ENCODE measurements at places on chromosomes 13 and 19.
A peak's percentile ranks its signal among the peaks of the same experiment; 100 is the strongest.

DNA sequence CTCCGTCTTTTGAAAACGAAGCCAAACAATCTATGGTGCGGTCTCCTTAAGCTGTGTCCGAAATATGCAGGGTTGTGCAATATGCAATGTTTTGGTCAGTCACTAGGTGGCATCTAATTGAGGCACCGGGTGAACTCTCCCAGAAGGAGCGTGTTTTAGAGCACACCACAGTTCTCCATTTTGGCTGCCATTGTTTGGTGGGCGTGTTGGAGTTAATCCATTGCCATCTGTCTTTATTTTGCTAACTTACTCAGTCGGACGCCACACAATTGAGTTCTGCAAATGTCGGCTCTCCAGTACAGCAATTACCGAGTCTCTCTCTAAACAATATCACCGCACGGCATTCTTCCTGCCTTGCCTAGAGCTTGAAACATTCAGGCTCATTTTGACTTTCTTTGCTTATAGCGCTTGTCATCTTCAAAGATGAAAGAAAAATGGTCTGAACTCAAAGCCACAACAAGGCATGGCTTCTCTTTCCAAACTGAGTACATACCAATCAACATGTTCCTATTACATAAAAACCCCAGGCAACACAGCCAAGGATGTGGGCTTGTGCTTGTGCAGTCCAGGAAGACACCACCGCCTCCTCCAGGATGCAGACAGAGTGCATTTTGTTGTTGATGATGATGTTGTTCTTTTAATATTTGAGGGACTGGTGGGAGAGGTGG, 182.0 kb upstream of the SERP2 start:
- DNase-seq, result peak; percentile 92

GRCh38 chr13:51125495-51126226, 14.6 kb upstream of the C13orf42 start:
- DNase-seq, result peak; percentile 78

GRCh38 chr19:18419195-18419698, at the start of gene SSBP4:
Gene SSBP4, plus strand, starts transcription at chr19:18419398. Its CDS starts 251 bp downstream, at chr19:18419649.
- DNase-seq, result no peak

DNA sequence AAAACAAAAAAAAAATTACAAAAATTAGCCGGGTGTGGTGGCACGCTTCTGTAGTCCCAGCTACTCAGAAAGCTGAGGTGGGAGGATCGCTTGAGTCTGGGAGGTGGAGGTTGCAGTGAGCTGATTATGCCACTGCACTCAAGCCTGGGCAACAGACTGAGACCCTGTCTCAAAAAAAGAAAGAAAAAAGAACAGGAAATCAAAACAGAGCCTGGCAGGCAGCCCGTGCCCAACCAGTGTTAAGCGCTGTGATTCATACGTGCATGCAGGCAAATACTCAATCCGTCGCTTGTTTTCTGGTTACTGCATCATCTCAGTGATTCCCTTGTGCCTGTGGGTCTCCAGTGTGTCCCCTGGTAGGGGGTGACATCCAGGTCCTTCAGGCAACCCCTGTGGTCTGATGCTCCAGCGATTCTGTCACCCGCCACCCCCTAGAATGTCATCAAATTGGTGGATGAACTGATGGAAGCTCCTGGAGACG, 18.1 kb downstream of the DDX39A start:
- no peak for DNase-seq

GRCh38 chr13:27336014-27336673, 65.5 kb downstream of the RASL11A start:
- DNase-seq, result no peak

DNA sequence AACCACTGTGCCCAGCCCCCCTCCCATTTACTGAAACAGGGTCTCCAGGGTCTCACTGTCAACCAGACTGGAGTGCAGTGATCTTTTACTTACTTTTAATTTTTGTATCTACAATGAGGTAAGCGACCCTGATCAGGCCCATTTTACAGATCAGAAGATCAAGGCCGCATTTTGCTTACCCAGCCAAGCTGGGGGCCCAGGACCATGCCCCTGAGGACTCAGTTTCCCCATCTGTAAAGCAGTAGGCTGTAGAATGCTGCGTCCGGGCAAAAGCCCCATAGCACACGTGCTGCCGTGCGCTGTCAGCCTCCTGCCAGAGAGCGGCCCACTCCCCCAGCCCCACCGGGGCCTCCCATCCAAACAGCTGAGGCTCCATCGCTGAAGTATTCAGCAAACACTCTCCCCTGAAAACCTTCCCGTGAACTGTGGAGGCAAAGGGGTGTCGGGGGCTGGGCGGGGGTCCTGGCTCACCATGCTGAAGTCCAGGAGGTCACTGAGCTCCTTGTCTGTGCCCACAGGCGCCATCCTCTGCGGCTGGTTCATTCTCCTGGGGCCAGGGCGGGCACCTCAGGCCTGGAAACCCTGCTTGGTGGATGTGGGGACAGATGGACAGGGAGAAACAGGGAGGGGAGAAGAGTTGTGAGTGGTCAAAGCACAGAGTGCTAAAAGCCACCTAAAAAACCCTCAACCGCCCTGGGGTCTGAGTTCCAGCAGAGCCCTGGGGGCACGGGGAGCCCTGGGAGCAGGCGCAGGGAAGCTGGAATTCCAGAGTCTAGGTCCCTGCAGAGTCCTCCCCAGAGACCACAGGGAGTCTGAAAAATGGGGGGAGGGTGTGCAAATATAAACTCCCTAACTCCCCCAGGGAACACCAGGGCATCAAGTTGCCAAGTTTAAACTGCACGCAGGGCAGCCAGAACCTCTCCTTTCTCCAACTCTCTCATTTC, 2.4 kb downstream of the TCF3 start:
- DNase-seq, result no peak

GRCh38 chr19:15555759-15556633, 47.7 kb downstream of the CYP4F22 start:
- peak; percentile 53 for DNase-seq

GRCh38 chr13:51663973-51664957, 80.0 kb downstream of the WDFY2 start:
- DNase-seq, result no peak

GRCh38 chr19:30062065-30062906, 120.2 kb downstream of the URI1 start:
- no peak for DNase-seq

DNA sequence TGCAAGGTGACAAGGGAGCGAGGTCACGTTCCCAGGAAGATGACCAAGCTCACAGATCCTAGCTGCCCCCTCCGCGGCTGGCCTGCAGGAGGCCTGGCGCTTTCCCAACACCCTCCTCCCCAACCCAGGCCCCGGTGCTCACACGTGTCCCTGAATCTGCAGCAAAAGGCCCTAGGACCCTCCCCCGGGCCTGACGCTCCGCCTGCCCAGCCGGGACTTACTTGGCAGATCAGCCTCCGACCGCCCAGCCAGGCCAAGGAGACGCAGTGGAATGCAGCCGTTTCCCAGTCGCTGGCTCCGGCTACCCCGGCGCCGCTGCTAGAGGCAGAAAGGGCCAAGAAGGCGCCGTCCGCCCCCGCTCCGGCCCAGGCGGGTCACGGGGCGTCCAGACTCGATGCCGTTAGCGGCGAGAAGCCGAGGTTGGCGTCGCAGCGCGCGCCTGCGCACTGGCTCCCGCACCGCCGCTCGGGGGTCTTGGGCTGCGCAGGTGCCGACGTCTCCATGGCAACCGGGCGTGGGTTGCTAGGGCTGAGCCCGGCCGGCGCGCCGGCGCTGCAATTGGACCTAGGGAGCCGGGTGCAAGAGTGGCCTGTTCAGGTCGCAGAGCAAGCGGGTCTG, at the start of gene PNMA8A:
Gene PNMA8A, minus strand, starts transcription at position 448 of the 618 bp plus-strand sequence. CDS start 528 bp downstream, outside the sequence.
- DNase-seq, result peak; percentile 94

DNA sequence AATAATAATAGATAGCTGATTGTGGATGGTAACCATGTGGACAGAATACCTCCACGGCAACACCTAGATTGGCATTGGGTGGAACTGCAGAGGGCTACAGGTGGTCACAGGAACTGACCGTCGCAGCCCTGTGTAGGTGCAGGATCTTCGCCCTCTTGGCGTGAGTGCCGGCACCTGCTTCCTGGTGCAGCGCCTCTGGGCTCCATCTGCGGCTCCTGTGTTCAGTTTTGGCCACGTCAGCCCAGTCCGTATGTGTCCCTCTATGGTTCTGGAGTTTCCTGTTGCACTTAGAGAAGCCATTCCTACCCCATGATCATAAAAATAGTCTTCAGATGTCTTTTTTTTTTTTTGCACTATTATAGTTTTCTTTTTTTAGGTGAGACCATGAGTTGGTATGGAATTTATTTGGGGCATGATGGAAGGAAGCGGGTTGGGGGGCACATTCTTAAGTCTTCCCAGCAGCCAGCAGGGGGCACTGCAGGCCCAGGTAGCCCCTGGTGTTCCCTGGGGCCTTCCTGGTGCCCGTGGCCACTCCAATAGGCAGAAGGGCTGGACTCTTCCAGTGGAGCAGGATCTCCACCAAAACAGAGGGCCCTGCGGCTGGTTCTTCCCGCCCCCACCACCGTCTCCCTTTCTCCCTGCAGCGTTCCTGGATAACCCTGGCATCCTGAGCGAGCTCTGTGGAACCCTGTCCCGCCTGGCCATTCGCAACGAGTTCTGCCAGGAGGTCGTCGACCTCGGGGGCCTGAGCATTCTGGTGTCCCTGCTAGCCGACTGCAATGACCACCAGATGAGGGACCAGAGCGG, 10.1 kb upstream of the SLC25A42 start:
- no peak for DNase-seq

GRCh38 chr19:4991538-4991937, 22.6 kb downstream of the KDM4B start:
- DNase-seq, result no peak

DNA sequence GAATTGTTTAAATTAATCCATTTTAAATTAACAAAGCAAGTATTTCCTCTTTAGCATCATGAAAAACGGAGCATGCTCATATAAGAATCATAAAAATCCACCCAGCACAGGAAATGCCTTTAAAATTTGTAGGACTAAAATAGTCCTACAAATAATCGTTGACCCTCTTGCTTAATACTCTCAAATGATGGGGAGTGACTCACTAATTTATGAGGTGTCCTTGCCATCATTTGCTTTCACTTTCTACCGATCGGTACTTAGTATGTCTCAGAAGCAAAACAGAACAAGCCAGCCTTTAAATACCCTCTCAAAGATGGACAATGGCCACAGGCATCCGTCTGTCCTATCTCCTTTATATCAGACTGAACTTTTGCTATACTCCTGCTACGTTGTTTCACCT, 97.2 kb downstream of the SUCLA2 start:
- no peak for DNase-seq

- no peak for DNase-seq
These were observed 1288.9 kb upstream of the SLC10A2 start for GRCh38 chr13:104355041-104355670.

- DNase-seq, result no peak
These were observed 137.9 kb downstream of the RGCC start for GRCh38 chr13:41595298-41595697.

GRCh38 chr19:16890461-16891184, 1.8 kb downstream of the F2RL3 start:
- DNase-seq, result no peak

DNA sequence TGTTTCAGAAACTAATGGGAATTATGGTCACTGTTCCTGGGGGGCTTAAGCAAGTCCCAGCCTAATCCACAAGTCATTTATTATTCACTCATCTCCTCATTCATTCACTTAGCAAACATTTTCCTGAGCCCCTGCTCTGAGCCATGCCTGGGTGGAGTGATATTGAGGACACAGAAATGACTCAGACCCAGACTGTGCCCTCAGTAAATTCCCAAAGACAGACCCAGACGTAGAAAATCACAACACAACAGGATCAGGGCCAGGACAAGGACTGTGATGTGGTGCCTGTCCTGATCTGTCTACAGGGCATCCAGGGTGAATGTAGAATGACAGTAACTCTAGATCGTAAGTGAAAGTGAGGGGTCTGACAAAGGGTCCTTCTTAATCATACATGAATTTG, 7.0 kb upstream of the SPACA6 start:
- DNase-seq, result no peak

GRCh38 chr13:48235341-48236135, 2.5 kb downstream of the ITM2B start:
- no peak for DNase-seq

DNA sequence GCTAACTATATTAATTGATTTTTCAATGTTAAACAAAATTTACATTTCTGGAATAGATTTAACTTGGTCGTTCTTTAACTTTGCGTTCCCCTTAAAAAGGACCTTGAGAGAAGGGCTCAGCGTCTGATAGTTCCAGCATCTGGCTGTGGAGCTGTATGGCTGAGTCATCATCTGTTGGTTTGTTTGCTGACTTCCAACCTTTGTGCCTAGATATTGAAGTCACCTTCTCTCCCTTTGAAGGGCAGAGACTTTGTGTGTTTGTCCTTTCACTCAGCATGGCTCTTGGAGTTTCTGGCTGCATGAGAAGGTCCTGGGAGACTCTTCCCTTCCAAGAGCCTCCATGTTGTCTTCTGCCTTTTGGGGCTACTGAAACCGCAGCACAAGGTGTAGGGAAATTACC, 16.6 kb upstream of the IRS2 start:
- DNase-seq, result no peak

DNA sequence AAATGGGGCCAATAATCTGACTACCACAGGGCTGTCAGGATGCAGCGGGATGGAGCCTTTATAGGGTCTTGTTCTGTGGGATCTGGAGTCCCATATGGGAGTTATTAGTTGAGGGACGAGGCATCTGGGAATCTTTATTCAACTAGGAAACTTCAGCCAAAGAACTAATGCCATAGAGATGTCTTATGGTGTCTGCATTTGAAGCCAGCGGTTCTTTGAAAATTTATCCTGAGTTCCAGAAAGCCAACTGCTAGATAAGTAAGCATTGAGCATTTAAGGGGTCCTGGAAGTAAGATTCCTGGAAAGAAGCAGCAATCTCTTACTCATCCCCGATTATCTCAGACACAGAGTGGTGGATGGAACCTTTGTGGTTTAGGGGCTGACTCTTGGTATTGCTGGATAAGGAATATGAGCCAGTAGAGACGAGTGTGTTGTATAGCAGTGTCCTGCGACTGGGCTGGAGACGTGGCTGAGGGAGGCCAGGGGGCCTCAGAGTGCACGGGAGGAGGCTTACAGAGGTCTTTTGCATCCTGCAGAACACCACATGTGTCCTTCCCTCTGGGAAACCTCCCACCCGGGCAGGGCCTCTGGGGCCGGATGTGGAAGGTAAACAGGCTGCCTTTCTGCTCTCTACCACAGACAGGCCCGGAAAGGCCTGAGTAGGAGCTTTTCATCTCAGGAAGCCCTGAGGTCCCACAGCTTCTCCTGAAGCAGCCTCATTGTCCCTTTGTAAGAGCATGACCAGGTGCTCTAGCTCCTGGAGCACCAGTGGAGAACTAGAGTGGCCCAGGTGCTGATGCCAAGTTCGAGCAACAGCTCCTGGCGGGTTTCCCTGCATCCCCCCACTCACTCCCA, 28.8 kb downstream of the ACTN4 start:
- no peak for DNase-seq

- no peak for DNase-seq
These were observed 77.5 kb downstream of the FNDC3A start for GRCh38 chr13:49053215-49053614.

GRCh38 chr19:14530005-14530348, 583 bp downstream of the TECR start:
- no peak for DNase-seq

DNA sequence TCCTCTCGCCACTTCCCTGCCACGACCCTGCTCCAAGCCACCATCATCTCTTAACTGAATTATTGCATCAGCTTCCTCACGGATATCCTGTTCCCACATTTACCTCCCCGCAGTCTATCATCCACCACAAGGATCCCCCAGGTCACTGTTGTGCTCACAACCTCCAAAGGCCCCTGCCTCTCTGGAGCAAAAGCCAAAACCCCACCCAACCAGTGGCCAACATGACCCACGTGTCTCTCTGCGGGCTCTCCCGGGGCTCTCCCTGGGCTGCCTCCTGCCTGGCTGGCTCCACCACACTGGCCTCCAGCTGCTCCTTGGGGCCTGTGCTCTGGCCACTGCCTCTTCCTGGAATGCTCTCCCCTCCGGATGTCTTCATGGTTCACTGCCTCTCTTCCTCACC, 809.3 kb downstream of the UQCRFS1 start:
- no peak for DNase-seq

GRCh38 chr19:16023146-16023915, 53.0 kb upstream of the TPM4 start:
- DNase-seq, result no peak
